ENCODE measurements at places on chromosomes 7 and 10. TPM values are rescaled to one million over a fixed set of nuclear protein-coding genes. Genes with fewer than 3 reads are reported as not detected.

CAMK2B gene
- polyA plus RNA-seq, result 2.9 TPM

ARMC3 gene
- polyA plus RNA-seq, result 16.8 TPM

MSMB gene
- not detected for polyA plus RNA-seq

CYP3A7 gene
- 0.43 TPM for polyA plus RNA-seq

CISD1 gene
- polyA plus RNA-seq, result 58.2 TPM

PILRA gene
- polyA plus RNA-seq, result 4.5 TPM

AOAH gene
- 3.1 TPM for polyA plus RNA-seq

SPOCK2 gene
- 156 TPM for polyA plus RNA-seq

POU6F2 gene
- 0.18 TPM for polyA plus RNA-seq

SAMD9L gene
- 2.3 TPM for polyA plus RNA-seq

OR2A5 gene
- polyA plus RNA-seq, result 0.25 TPM

C10orf71 gene
- polyA plus RNA-seq, result not detected

All from renal pelvis (tissue), 12 donors.